Natural killer cell treated with Interleukin-12 subunit alpha and Interleukin-12 subunit beta and Interleukin-15 and Interleukin-18, amount 100 ng/mL, for 72 hours (primary cell): ENCODE measurements at places on chromosomes 16 and 17. TPM values are rescaled to one million over a fixed set of nuclear protein-coding genes. Genes with fewer than 3 reads are reported as not detected.

DNA sequence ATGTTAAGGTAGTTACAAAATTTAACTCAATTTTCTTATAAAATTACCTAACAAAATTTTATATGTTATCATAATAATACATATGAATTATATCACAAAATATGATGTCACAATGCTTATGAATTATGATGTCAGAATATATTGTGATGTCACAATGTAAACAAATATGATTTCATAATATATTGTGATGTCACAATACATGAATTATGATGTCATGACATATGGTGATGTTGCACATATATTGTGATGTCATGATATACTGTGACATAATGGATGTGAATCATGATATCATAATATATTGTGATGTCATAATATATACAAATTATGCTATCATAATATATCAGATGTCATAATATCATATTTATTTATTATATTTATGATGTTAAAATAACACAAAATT lies 1879.9 kb downstream of the TP53TG3F start:
- DNase-seq, result no peak
- H3K27ac ChIP-seq, result no peak overlapping the region
- no peaks in the 10 kb centered on the region for H3K36me3 ChIP-seq
- no peak overlapping the region for H3K4me3 ChIP-seq
- no peaks in the 10 kb centered on the region for H3K4me1 ChIP-seq

- no peaks in the 10 kb centered on the region for H3K36me3 ChIP-seq
- H3K27ac ChIP-seq, result peak overlapping the region; percentile 80
- no peak for DNase-seq
- no peaks in the 10 kb centered on the region for H3K27me3 ChIP-seq
- peak overlapping the region; percentile 75 for H3K4me3 ChIP-seq
- H3K4me1 ChIP-seq, result peaks cover 56% of the 10 kb centered on the region
Measured at GRCh38 chr17:36209575-36209974, 1.3 kb upstream of the CCL4L2 start.

Gene MYCBPAP
- total RNA-seq, result 2.8 TPM

- H3K4me1 ChIP-seq, result peaks cover 28% of the 10 kb centered on the region
- H3K27me3 ChIP-seq, result no peaks in the 10 kb centered on the region
- peak overlapping the region; percentile 96 for H3K4me3 ChIP-seq
- H3K27ac ChIP-seq, result peak overlapping the region; percentile 95
- peak; percentile 80 for DNase-seq
Measured at GRCh38 chr17:28949185-28950016, 1.9 kb downstream of the PHF12 start.

Gene MLLT6
- 324 TPM for total RNA-seq

DNA sequence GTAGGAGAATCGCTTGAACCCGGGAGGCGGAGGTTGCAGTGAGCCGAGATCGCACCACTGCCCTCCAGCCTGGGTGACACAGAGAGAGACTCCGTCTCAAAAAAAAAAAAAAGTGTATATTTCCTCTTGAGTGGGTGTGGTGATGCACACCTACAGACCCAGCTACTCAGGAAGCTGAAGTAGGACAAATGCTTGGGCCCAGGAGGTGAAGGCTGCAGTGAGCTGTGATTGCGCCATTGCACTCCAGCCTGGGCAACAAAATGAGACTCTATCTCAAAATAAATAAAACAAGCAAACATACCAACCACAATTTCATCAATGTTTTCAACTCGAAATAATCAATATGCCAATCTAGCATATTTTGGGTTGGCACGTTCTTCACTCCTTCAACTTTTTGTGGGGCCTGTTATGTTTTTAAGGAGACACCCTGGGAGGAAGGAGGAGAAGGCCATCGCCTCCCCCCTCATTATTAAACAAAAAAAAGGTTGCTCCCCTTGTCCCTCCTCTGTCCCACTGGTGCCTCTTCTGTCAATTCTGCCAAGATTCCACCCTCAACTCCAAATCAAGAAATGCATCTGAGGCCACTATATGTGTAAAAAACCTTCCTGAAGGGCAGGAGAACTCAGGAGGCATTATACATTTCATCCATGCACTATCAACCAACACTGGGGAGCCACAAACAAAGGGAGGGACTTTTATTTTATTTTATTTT lies 52.4 kb upstream of the ATF7IP2 start:
- no peak overlapping the region for H3K27ac ChIP-seq
- no peak for DNase-seq
- H3K4me3 ChIP-seq, result no peak overlapping the region

Gene CORO1A
- 987 TPM for total RNA-seq

DNA sequence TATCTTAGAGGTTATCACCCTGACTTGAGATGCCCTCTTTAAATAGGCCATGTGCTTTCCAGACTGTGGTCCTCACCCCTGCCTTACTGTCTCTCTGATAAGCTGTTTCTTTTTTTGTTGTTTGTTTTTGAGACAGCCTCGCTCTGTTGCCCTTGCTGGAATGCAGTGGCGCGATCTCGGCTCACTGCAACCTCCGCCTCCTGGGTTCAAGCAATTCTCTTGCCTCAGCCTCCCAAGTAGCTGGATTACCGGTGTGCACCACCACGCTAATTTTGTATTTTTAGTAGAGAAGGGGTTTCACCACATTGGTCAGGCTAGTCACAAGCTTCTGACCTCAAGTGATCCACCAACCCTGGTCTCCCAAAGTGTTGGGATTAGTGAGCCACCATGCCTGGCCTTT lies 765 bp upstream of the SEPTIN12 start:
- no peak overlapping the region for H3K27ac ChIP-seq
- DNase-seq, result no peak
- no peaks in the 10 kb centered on the region for H3K36me3 ChIP-seq
- H3K27me3 ChIP-seq, result no peaks in the 10 kb centered on the region
- no peak overlapping the region for H3K4me3 ChIP-seq
- no peaks in the 10 kb centered on the region for H3K4me1 ChIP-seq

- peaks cover 13% of the 10 kb centered on the region for H3K4me1 ChIP-seq
- H3K27ac ChIP-seq, result no peak overlapping the region
- DNase-seq, result no peak
- no peaks in the 10 kb centered on the region for H3K36me3 ChIP-seq
- no peak overlapping the region for H3K4me3 ChIP-seq
Measured at GRCh38 chr17:40451420-40451819, 8.2 kb downstream of the IGFBP4 start.
